Lower lobe of right lung (tissue), 2 donors: ENCODE measurements at places on chromosomes 3 and 15. TPM values are rescaled to one million over a fixed set of nuclear protein-coding genes. Genes with fewer than 3 reads are reported as not detected.

DNA sequence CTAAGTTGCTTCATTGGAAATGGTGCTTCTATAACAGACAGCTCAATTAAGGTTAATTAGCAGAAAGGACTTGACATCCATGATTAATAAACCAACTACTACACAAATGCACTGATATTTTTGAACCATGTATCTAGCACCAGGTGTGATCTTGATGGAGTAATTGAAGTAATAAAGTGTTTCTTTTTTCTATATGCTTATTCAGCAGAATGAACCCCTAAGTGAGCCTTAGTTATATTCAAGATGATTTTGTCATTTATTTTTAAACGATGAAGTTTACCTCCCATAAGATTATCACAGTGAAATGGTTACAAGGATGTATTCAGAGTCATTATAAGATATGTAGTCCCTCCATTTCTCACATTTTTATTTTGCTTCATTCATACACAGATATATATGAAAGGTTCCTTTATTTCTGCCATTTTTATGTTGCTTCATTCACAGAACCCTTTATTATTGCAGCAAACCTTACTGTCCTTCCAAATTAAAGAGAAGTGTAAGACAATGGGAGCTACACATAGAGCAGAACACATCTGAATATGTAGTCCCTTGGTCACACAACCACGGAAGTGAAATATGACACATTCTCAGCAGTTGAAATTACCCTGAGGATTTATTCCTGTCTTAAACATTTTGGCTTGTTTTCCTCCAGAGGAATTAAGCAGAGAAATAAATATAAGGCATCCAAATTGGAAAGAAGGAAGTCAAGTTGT, 295.0 kb downstream of the RAP2B start:
- DNase-seq: no peak

GRCh38 chr3:193028258-193028657, 110.6 kb upstream of the MB21D2 start:
- DNase-seq: no peak

GRCh38 chr3:194133661-194134230, 2.2 kb upstream of the HES1 start:
- peak; percentile 68 for DNase-seq

- no peak for DNase-seq
Measured at GRCh38 chr3:26061947-26062346, 272.1 kb downstream of the OXSM start.

The ADCY5 gene
- total RNA-seq: 5.6 TPM

DNA sequence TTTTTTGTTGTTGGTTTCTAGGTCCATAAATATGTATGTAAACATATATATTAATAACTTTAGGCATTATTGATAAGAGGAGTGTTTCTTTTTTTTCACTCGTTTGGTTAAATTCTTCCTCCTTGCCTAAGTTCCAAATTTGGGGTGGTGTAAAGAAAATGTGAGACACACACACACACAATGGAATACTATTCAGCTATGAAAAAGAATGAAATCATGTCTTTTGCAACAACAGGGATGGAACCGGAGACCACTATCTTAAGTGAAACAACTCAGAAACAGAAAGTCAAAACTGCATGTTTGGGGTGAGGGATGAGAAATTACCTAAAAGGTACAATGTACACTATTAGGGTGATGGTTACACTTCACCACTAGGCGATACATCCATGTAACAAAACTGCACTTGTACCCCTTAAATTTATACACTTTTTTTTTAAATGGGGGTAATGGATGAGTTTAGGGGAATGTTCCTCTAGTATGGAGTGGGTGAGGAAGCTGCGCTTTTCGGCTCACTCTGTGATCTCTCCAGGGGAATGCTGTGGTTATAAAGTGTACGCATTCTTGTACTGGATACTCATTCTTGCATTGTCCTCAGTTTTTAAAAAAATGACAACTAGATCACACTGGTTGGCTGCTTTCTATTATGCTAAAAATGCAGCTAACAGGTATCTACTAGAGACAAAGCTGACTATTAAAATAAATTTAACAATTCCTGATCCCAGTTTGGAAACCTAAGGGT, 50.8 kb upstream of the PPARG start:
- no peak for DNase-seq

The SCAMP2 gene
- 122 TPM for total RNA-seq
